ENCODE measurements at places on chromosomes 12 and 14. TPM values are rescaled to one million over a fixed set of nuclear protein-coding genes. Genes with fewer than 3 reads are reported as not detected.

KRT72 gene
- total RNA-seq: not detected

C14orf180 gene
- not detected for total RNA-seq

KLRF1 gene
- total RNA-seq: 0.60 TPM

GPD1 gene
- total RNA-seq: 5.0 TPM

NANOG gene
- 0.44 TPM for total RNA-seq

PSMB5 gene
- total RNA-seq: 117 TPM

DNA sequence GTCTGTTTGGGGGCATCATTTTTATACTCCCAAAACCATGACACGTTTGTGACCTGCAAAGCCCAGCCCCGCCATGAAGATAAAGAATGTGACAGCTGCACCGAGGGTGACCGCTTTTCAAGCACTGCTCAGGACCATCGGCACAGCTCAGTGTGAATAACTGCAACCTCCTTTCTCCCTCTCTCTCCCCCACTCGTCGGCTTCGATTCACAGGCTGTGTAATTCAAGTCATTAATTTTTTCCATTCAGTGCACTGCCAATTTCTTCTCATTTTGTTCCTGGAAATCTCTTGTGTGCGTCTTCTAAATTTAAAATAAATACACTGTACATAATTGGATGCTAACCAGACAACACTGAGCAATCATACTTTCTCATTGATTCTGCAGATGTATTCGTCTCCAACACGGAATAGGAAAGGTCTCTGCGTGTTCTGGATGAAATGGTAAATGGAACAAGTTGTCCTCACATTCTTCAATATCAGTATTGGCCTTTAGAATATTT, 260.8 kb downstream of the TTC8 start:
- DNase-seq: no peak

GRCh38 chr12:53977596-53978445, 3.1 kb upstream of the HOTAIR start:
- no peak for DNase-seq

GRCh38 chr12:108826807-108827721, 30.3 kb downstream of the SSH1 start:
- DNase-seq: no peak

- DNase-seq: no peak
Measured at GRCh38 chr14:100422556-100423316, 99.6 kb downstream of the SLC25A47 start.

DNA sequence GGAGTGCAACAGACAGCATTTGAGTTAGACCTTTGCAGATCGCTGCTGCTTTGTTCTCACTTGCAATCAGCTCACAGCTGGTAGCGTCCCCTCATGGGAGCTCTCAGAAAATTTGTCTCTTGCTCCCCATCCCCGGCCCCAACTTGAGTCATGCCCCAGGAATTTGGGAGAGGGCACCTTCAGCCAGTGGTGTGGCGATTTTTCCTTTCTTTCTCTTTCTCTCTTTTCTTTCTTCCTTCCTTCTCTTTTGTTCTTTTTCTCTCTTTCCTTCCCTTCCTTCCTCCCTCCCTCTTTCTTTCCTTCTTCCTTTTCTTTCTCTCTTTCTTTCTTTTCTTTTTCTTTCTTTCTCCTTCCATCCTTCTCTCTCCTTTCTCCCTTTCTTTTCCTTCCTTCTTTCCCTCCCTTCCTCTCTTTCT, 34.2 kb upstream of the MAP1LC3B2 start:
- DNase-seq: no peak

GRCh38 chr14:32809255-32809654, 129.4 kb upstream of the NPAS3 start:
- DNase-seq: no peak

- DNase-seq: no peak
Measured at GRCh38 chr12:99130808-99131553, 485.9 kb downstream of the APAF1 start.

DNA sequence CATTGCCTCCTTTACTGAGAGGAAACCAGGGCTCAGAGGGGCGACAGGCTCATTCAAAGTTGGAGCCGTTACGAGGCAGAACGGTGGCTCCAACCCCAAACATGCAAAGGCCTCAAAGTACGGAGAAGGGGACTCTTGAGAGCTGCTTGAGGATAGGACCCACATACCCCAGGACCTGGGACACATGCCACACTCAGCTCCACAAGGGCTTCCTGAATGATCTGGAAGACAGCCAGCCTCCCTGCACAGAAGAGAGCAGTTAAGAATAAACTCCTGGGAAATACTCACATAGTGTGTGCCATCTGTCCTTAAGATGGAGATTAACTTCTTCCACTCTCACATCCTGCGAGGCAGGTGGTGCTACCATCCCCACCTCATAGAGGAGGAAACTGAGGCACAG, 26.6 kb upstream of the NXPH4 start:
- no peak for DNase-seq

DNA sequence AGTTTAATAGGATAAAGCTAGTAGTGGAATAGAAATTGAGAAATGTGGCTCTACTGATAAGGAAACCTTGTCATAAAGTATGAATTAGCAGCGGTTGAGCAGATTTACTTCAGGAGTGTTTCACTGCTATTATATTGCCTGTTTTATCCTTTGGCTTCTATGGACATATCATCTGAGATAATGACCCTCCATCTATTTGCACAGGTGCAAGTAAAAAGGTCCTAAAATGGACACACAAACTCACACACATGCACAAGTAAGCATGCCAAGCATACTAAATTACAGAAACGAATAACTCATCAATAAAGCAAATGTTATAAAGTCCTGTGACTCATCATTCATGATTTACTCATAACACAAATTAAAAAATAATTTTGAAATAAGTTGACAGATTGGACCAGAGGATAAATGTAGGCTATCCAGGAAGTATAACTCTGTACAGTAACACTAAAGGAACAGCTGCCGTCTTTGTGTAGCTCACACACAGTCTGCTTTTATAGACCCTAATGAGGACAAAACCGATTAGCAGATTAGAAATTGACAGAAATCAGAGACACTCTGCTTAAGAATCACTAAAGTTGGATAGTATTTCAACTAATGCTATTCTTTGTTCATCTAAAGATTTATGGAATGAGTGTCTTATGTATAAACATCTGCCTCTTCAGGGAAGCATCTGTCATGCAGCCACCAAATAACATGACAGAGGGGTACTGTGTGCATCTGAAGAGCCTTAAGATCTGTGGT, 73.9 kb downstream of the SYT1 start:
- DNase-seq: no peak

GRCh38 chr14:65162031-65162430, 59.7 kb upstream of the MAX start:
- DNase-seq: no peak

DNA sequence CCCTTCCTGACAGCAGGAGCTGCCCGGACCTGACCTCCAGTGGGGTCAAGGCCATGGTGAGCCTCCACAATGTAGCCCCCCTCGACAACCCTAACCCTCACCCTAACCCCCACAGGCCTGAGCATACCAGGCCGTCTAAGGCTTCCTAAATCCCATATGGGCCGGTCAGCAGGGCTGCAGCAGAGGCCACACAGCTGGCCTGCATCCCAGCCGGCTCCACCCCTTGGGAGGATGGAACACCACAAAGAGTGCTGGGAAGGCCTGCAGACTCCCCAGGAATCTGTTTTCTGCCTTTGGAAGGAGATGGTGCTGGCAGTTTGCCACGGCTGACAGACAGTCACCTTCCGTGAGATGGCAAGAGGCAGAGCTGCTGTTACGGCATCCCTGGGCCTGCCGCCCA, 2.8 kb downstream of the TMEM179 start:
- peak; percentile 52 for DNase-seq

GRCh38 chr14:61476754-61477410, 155.5 kb downstream of the PRKCH start:
- no peak for DNase-seq

- no peak for DNase-seq
Measured at GRCh38 chr12:12508612-12509011, 54.1 kb downstream of the DUSP16 start.

DNA sequence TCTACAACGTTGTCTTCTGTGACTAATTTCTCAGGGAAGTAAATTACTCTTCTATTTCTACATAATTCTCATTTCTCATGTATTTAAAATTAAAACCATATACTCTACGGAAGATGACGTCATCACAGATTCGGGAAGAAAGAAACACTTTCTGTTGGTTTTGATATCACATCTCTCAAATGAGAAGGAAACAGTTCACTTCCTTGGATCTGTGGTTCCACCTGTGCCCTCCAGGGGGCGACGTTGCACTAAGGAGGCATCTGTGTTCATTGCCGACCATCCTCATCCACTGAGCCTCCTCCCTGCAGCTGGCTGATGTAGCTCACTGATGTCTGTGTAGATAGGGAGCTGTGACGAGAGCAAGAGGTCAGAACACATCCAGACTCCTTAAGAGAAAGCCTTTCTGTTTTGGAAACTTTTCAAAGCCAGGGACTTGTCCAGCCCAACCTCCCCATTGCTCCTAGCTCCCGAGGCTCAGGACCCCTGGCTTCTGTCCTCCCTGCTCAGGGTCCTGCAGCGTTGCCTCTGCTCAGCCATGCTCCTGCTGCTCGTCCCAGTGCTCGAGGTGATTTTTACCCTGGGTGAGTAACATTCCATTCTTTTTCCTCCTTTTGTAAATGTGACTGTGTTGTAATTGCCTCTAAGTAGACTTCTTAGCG, 172.7 kb upstream of the OR4E1 start:
- no peak for DNase-seq

- DNase-seq: no peak
Measured at GRCh38 chr14:71324767-71325272, 417.6 kb downstream of the PCNX1 start.

GRCh38 chr14:60695327-60695726, 28.8 kb downstream of the SIX4 start:
- no peak for DNase-seq

- no peak for DNase-seq
Measured at GRCh38 chr12:63980211-63980610, 135.7 kb downstream of the SRGAP1 start.
